ENCODE measurements at places on chromosomes 2 and 18.
A peak's percentile ranks its signal among the peaks of the same experiment; 100 is the strongest.

DNA sequence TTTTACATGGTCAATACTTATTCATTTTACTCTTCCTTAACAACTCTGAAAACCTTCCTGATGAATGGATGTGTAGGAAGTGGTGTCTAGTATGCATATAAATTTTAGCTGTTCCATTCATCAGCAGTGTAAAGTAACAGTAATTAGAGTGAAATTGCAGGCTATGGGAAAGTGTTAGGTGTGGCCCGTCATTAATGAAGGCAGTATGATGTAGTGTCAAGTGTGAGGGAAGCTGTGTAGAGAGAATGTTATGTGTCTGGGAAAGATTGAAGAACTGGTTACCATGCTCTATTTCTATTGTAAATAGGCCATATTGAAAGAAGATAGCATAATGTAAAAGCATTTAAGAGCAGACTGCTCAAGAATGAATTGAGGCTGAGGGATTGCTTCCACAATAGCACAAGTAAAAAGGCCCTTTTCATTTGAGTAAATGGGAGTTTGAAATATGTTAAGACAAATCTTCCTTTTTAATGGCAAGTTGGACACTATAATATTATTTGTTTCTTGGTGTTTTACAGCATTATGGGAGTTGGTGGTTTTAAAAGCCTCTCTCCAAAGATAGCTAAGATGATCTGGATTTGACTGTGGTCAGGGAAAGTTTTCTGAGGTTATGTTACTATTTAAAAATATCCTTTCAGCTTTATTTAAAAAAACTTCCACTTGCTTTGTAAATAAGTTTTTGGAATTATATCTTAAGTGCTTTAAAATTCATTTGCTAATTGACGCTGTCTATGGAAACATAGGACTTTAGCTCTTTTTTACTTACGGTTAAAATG lies 401.0 kb upstream of the ZEB2 start:
- no peak for DNase-seq

DNA sequence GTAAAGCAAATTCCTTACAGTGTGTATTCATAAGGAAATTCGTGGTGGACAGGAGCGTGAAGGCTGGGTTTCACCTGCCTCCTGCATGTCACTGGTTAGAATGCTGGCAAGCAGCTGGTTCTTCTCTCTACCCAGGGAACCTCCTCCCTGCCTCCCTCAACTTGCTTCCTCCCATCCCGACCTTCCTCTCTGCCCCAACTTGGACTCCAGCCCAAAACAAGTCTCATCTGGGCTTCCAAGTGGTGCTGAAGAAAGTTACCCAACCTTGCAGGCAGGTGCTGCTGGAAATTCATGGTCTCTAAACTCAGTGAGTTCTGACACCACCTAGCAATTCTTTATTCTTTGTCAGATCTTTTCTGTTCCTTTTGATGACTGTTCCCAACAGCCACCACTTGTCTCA lies 184.5 kb downstream of the BCL2 start:
- DNase-seq, result no peak

DNA sequence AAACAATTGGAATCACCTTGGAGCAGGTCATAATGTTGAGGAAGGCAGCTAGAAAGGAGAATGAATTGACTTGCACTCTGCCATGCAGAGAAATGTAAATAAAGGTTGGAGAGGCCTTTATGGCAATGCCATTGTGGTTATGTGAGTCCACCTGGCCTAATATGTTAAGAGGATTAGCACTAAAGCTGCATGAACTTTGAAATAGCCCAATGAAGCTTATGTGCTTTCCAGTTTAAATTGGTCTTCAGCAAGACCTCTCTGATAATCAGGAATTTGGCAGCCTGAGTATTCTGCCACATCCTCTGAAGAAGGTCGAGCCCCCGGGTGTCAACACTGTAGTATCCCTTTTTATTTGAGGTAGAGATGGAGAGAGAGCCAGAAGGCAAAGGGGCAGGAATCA lies 464.9 kb downstream of the CDH2 start:
- no peak for DNase-seq

DNA sequence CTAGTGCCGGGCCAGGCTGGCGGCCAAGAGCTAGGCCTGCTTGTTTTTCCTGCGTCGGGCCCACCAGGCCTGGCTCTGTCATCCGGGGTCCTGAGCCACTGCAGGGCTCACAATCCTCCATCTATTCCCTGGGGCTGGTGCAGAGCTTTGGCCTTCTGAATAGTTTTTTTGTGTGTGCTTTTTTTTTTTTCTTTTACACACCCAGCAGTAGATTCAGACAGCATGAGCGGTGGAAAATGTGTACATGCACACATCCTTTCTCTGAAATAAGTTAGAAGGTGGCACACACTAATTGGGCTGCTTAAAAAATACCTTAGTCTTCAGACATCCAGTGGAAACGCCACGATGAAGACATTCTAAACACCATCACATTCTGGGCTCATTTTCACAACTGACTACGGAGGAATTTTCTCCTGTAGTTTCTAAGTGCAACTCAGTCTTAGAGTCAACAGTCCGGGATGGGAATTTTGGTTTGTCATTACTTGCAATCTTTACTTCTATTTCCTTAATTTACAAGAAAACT lies 6.1 kb downstream of the ZFP36L2 start:
- no peak for DNase-seq

- peak; percentile 17 for DNase-seq
Measured at GRCh38 chr2:45439788-45440773, 171.0 kb downstream of the SRBD1 start.

DNA sequence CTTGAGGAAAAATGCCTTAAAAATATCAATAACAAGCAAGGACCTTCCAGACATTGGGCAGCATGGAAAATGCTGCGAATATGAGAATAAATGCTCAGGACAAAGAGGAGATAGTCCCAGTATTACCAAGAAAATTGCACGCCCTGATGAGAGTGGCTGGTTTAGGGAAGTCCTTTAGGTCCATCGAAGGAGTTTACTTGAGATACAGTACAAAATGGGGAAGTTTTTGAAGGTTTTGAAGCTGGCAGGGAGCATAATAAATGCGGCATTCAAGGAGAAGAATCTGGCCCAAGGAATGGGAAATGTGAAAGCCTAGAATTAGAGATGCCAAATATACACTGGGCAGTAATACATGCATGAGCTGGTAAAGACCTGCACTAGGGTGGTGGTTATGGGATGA lies 90.2 kb upstream of the SPATS2L start:
- DNase-seq, result no peak

DNA sequence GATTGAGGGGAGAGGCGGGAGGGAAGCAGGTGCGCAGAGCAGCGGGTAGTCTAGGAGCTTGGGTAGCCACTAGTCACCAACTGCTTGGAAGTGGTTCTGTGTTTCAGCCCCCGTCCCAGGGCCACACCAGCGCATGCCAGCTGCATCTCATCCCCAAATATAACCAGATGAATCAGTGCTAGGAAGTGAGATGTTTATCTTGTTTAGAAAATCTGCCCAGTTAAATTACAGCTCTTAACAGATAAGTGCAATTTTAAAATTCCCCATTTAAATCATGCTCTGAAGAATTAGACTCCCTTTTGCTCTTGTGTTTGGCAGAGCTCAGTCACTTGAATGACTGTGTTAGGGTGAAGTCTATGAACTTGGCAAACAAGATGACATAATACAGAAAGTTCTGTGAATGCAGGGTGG lies 193.8 kb downstream of the SEPTIN10 start:
- no peak for DNase-seq

DNA sequence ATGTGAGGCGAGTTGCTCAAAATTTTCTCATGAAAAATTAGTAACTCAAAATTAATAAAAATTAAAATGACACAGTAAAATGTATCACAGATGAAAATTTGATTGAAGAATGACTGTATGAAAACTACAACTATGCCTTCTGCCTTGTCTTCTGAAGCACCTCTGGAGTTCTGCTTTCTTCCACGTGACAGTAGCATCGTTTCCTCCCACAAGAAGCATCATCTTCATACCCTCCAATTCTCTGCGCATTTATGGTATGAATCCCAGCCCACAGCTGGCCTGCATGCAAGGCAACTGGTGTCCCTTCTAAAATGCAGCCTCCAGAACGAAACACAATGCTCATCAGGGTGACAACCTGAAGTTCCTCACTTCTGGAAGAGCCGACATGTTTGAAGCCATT lies 189.9 kb downstream of the MYO1B start:
- no peak for DNase-seq

DNA sequence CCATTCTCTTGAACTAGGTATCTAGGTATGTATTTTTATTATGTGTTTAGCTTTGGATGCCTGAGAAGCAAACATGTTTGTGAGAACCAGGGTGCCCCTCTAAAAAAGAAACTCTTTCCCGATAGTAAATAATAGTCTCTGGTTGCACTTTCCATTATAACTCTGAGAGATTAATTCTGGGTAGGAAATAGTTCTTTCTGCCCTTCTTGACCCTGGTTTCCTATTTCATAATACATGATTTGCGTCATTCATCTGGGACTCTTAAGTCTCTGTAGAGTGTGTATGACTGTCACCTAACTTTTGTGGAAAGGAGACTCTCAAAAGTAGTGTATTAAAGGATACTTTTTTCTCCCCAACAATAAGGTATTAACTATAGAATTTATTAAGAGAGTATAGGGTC lies 31.5 kb downstream of the ACSL3 start:
- no peak for DNase-seq

DNA sequence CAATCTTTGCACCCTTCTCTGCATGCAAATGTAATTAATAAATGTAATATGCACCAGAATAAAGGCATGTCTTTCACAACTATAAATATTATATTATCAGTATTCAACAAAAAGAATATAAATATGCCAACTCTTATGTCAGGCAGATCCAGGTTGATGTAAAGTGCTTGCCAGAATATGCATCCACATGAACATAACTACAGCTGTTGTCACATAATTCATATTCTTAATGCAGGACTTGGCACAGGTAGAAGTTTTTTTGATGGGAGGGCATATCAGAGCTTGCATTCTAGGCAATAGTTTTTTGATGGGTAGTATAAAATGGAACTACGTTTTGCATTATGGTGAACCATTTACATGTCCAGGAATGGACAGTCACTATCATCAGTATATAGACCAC lies 544.3 kb downstream of the ZNF804A start:
- DNase-seq, result no peak

- peak; percentile 18 for DNase-seq
Measured at GRCh38 chr2:166539340-166540162, 45.5 kb upstream of the SCN7A start.

DNA sequence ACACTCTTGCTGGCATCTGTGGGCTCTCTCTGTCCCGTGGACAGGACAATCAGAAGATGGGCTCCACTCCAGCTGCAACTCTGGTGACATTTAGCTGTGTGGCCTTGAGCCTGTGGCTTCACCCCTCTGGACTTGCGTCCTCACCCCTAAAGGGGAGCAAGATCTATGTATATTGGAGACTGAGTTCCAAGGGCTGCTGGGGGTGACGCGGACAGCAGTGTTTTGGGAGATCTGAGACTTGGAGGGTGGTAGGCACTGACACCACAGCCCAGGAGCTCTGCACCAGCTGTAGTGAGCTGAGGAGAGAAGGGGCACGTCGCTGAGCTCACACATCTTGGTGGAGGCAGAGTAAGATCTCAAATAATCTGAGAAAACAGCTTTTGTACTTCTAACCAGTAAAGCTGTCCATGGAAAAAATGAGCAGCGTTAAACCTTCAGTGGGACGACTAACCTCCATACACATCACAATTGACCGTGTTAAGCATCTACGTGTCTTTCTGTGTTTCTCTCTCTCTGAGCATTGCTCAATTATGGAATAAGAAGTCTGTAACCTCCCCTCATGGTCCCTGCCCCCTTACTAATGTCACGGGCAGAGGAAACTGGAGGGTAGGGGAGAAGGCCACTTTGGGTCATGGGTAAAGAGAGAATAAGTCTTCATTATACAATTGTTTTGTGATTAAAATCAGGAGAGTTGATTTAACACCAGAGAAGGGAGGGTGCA lies 85.8 kb downstream of the SH3RF3 start:
- DNase-seq, result no peak

- no peak for DNase-seq
Measured at GRCh38 chr2:30095402-30095801, 51.4 kb upstream of the YPEL5 start.

DNA sequence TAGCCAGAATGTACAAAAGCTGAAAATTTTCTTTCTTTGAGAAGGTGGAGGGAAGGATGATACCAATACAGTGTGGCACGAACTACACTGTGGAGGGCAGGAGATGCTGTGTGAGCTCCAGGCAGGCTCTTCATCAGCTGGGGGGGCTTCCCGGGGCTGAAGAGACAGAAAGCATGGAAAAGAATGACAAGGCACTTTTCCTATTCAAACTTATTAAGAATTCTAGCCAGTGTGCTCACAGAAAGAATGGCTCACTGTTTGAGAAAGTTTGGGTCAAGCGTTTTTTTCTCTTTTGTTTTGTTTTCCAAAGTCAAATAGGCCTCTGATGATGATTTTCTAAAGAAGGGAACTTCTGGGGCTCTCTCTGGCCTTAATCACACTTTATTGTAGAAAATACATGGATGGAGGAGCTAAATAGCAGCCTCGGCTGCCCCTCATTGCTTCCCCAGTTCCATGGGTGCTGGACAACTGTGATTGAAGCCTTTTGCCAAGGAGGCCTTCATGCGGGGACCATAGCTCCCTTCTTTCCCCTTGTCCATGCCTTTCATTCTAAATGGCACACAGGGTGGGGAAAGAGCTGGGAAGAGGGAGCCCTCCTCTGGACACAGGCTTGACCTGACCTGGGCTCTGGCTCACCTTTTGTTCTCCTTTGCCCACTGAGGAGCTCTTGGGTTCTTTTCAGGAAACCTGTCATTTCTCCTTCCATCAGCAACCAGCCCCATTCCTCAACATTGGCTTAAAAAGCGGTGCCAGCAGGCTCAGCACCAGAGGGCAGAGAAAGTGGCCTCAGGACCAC lies 130.6 kb downstream of the TDRD15 start:
- DNase-seq, result no peak

Data from GM10248 (cell line).